ENCODE measurements at places on chromosomes 12 and 14. TPM values are rescaled to one million over a fixed set of nuclear protein-coding genes. Genes with fewer than 3 reads are reported as not detected.

The SLC4A8 gene
- total RNA-seq, result 0.67 TPM

The SRGAP1 gene
- 22.7 TPM for total RNA-seq

The NINJ2 gene
- 3.3 TPM for total RNA-seq

The NRL gene
- 1.2 TPM for total RNA-seq

The INHBE gene
- not detected for total RNA-seq

The KERA gene
- total RNA-seq, result not detected

The RNF212B gene
- not detected for total RNA-seq

The FIGNL2 gene
- total RNA-seq, result 0.36 TPM

The OVCH1 gene
- 0.08 TPM for total RNA-seq

The FERMT2 gene
- 32.4 TPM for total RNA-seq

The SERPINA10 gene
- total RNA-seq, result 0.18 TPM

The SPTB gene
- 0.42 TPM for total RNA-seq

The ESPL1 gene
- 3.3 TPM for total RNA-seq

The ZNF10 gene
- 7.5 TPM for total RNA-seq

The SLC39A2 gene
- total RNA-seq, result 0.92 TPM
